ENCODE measurements at places on chromosomes 5 and 9.

- no peak for DNase-seq
Observed at GRCh38 chr5:95848701-95849100, 26.2 kb upstream of the GLRX start.

DNA sequence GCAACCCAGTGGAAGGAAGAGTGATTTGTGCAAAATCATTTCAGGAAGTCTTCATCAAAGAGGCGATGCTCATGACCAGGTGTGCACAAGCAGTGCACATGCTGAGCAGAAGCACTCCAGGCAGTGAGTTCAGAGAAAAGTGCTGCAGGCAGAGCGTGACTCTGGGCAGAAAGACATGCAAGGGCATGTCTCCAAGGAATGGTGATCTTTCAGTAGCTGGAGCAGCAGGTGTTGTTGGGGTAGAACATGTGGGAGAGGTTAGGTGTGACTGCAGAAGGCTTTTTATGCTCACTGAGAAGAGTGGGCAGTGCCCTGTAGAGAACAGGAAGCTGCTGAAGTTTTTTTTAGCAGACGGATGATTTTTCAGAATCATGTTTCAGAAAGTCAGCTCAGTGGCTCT lies 545.4 kb upstream of the TLE4 start:
- peak; percentile 82 for DNase-seq

GRCh38 chr5:74370168-74370567 lies 270.4 kb downstream of the ENC1 start:
- no peak for DNase-seq

DNA sequence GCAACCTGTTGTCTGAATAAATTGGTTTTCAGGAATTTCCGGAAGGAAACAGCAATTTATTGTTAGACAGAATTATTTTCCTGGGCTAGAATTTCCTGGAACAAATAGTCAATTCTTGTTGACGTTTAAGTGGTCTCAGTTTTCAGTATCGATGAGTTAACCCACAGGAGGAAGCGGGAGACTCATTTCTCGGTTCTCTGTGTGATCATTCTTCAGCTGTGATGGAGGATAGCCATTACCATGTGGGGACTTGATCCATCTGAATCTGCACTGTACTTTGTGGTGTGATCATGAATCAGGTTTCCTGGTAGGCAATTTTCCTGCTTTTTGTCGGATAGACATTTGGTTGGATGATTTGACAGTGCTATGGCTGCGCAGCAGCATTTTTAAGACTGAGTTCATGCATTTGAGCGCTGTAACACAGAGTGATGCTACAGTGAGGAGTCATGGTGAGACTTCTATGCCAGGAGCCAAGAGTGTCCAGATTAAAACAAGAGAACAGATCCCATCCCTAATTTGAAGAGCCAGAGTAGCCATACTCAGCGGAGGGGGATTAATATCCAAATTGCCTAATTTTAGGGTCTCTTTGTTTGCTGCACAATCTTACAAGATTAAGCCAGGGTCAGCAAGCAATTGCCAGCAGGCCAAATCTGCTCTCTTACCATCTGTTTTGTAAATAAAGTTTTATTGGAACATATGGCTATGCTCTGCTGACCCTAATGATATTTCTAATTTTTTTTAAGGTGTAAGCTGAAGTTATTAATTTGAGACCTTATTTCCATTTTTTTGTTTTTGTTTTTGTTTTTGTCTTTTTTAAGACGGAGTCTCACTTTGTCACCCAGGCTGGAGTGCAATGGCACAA lies 355.9 kb downstream of the RAB3C start:
- no peak for DNase-seq

GRCh38 chr5:167642779-167643517 lies 648.5 kb upstream of the WWC1 start:
- DNase-seq = no peak

- DNase-seq = no peak
Observed at GRCh38 chr5:11273180-11273903, 512.3 kb upstream of the DAP start.

- no peak for DNase-seq
Observed at GRCh38 chr5:170571281-170571731, 67.5 kb downstream of the KCNIP1 start.

DNA sequence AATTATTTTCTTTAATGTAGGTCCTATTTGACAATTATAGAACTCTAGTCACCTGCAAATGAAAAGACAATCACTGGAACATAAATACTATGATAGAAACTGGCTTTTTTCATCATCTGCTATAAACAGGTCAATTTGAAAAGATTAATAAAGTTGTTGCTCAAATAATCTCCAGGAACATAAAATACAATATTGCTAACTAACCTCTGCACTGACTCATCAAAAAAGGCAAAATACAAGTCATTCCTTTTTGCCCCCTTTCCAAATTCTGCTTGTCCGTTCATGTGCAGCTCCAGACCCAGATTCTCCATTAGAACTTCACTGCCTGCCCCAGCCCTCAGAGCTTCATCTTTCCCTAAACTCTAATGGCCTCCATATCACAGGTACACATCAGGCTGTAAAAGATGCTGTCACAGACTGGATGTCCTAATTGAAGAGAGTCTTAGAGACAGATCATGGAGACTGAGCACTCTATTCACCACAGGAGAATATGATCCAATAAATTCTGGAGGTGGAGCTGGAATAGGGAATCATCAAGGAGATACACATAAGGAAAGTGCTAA lies 1.6 kb downstream of the DCTN4 start:
- DNase-seq = no peak

DNA sequence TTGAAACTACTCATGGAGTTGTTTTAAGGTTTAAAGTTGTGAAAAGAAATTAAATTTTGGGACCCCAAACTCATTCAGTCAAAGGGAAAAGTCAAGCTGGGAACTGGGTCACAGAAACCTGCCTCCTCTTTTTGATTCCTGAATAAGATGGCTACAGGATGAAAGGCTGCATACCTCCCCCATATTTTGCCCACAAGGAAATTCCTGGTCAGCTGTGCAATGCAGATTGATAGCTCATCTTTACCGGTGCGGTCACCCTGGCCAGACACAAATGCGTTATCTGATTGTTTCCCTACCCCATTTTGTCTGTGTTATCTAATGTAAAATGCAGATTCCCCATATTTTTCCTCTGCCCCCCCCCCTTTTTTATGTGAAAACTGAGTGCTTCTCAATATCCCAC lies 1.3 kb downstream of the HAVCR2 start:
- DNase-seq = no peak

GRCh38 chr5:170266570-170267381 lies 30.8 kb downstream of the LCP2 start:
- DNase-seq = no peak

GRCh38 chr9:14932231-14932630 lies 22.0 kb upstream of the FREM1 start:
- DNase-seq = no peak

GRCh38 chr5:14683906-14684455 lies 19.5 kb downstream of the OTULIN start:
- no peak for DNase-seq

GRCh38 chr5:4511996-4512656 lies 628.0 kb upstream of the ADAMTS16 start:
- no peak for DNase-seq

DNA sequence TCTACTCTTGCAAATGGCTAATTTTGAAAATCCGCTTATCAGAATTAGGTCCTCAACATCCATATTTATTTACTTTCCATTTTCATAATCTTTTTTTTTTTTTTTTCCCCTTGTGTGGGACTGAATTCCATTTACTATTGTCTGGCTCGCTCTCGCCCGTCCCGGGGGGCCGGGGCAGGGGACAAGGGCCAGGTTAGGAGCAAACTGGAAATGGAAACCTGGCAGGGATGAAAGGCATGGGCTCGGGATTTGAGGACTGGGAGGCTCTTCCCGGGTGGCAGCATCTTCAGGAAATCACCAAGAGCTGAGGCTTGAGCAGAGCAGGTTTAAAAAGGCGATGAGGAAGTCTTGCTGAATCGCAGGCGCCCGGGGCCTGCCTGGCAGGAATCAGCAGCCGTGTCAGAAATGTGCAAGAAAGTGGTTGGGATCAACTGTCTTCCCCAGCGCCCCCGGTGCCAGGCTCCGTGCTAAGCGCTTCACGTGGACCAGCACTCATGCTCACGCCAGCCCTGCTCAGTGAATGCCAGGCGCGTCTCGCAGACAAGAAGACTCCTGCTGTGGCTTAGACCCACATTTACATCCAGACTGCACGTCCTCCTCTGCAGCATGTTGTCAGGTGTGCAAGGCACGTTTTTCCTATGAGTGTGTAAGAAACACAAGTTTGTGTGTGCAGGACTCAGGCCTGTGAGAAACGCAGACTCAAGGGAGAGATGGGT lies 66.3 kb upstream of the UNC5A start:
- DNase-seq = no peak

DNA sequence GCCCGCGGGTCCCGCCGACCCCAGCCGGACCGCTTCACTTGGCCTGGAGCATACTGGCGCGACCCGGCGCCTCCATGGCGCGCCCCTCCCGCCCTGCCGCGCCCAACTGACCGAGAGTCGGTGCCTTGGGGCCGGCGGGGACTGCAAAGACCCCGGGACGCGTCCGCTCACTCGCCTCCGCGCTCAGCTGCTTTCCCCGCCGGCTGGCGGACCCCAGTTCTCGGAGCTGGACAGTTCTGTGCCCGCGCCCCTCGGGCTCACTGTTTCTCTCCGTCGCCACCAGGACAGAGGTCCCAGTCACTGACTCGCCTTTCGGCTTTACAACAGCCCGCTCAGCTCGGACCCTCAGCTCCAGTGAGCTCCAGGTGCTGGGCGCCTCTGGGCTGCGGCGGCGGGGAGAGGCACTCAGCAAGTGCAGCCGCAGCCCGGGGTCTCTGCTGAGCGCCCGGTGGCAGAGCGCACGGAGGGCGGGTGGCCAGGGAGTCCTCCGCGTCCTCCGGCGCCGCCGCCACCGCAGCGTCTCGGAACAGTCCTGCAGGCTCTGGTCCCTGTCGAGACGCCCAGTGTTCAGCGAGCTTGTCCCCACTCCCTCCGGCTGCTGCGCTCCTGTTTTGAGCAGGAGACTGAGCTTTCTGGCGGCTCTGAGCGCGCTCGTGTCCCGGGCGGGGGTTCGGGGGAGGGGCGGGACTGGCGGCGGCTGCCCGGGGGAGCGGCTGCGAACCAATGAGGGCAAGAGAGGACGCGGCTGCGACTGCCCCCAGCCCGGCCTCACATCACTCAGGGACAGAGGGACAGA lies at the start of gene SMIM32:
SMIM32 (minus strand) TSS at position 637 of the 796 bp plus-strand sequence. CDS start 638 bp downstream, outside the sequence.
- no peak for DNase-seq

GRCh38 chr5:160957312-160957861 lies 105.4 kb upstream of the ATP10B start:
- DNase-seq = no peak

DNA sequence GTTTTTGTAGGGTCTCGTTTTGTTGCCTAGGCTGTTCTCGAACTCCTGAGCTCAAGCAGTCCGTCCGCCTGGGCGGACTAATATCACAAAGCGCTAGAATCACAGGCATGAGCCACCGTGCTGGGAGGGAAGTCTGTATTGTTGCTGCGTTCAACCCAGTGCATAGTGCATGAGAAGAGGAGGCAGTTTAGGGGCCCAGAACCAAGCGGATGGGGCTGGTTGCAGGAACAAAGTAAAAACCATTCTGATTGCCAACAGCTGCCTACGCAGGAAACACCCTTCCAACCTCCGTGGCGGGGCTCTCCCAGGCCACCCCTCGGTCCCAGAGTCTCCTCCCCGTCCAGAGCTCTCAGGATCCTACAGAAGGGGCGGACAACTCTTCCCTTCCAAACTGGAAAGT lies 87.1 kb downstream of the ANXA2R start:
- DNase-seq = no peak

DNA sequence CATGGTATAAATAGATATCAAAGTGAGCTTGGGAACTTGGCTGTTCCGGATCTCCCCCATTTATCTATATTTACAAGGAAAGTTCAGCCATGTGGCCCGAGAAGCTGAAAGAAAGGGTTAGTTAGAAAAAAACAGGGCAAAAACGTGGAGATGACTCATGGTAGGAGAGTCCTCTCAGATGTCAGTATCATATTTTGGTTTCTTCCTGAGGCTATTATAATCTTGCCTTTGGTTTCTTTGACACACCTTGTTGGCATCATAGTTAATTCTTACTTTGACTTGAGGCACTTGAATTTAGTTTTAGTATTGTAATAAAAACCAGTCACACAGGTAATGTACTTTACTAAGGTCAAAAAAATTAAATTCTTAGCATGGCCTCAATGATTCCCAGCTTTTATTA lies 59.9 kb downstream of the GABRA6 start:
- no peak for DNase-seq
